BJ (cell line): ENCODE measurements at places on chromosomes 7 and 10.

- DNase-seq: no peak
Measured at GRCh38 chr7:109527833-109528232, 958.2 kb downstream of the DNAJB9 start.

DNA sequence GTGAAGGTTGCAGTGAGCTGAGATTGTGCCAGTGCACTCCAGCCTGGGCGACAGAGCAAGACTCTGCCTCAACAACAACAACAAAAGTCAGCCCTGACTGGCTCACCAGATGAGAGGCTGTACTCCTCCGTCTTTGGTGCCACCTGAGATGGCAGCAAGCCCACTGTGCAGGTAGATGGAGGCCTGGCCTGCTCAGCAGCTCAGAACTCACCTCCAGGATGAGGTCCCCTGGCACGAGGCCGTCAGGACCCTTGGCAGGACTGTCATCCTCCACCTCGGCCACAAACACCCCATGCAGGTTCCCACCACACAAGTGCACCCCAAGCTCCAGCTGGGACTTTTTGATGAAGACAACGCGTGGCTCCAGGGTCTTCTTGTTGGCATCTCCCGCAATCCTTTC is 117.2 kb downstream of the DLG5 start:
- DNase-seq: no peak

DNA sequence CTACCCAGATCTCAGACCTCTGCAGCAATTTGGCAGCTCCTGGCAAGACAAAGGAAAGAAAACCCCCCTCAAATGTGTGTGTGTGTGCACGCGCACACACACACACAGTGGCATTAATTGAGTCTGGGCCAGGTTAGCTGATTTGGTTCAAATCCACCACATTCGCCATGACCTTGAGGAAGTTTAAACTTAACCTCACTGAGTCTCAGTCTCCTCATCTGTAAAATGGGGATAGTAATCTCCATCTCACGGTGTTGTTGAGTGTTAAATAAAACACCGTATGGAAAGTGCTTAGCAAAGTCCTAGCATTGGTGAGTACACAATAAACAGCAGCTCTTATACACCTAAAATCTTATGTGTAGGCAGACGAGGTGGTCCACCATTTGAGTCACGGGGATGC is 4.9 kb downstream of the LOXL4 start:
- DNase-seq: no peak

DNA sequence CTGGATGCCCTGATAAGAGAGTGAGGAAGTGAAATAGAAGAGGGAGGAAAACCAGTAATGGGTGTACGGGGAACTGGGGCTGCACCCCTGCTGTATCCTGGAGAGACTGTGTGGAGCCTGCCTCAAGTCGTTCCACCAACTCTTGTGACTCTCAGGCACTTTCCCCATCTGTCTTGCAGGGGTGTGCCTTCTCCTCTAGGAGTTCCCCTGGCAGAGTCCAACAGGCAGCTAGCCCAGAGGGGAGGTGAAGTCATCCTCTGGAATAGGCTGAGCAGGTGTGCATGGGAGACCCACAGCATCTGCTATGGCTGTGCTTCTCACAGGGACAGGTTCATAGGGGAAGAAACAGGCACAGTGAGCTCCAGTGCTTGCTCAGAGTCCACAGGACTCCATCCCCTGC is 46.8 kb downstream of the WIPF3 start:
- no peak for DNase-seq

DNA sequence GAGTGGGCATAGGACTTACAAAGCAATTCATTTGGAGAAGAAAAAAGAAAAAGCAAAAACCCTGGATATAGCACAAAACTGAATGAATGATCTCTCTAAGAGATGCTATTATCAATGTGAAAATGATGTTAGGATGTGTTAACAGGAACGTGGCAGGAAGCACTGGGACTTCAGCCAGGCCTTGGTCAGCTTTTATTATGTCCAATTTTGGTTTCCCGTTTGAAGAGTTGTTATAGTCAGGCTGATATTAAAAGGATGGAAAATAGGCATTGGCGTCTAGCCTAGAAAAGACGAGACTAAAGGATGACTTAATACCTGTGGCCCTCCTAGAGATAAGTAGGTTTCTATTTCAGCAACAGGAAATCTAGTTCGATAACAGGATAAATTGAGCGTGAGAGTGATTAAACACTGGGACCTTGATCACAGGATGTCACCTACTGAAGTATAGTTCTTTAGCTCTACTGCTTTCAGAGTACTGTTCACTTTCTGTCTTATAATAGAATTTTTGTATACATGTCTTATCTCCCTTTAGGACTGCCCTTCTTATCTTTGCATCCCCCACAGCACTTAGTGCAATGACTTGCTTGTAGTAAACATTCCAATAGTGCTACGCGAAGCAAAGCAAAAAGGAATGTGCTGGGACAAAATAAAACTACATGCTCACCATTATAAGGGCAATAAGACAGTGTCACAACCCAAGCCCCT is 99.8 kb upstream of the AGBL3 start:
- DNase-seq: peak; percentile 39

DNA sequence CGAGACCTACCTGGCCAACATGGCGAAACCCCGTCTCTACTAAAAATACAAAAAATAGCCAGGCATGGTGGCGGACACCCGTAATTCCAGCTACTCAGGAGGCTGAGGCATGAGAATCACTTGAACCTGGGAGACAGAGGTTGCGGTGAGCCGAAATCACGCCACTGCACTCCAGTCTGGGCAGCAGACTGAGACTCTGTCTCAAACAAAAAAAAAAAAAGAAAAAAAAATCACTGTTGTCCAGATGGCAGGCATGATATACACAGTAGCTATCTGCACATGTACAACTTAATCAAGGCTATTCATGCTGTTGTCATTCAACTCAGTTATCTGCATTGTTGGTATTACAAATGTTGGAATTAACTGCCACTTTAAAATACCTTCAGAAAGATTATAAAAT is 55.3 kb downstream of the BRAF start:
- no peak for DNase-seq

- DNase-seq: no peak
Measured at GRCh38 chr7:78769481-78770101, 683.9 kb downstream of the MAGI2 start.

- no peak for DNase-seq
Measured at GRCh38 chr7:124698964-124699363, 66.6 kb downstream of the GPR37 start.

- no peak for DNase-seq
Measured at GRCh38 chr7:5605775-5606634, 175.5 kb downstream of the RNF216 start.

DNA sequence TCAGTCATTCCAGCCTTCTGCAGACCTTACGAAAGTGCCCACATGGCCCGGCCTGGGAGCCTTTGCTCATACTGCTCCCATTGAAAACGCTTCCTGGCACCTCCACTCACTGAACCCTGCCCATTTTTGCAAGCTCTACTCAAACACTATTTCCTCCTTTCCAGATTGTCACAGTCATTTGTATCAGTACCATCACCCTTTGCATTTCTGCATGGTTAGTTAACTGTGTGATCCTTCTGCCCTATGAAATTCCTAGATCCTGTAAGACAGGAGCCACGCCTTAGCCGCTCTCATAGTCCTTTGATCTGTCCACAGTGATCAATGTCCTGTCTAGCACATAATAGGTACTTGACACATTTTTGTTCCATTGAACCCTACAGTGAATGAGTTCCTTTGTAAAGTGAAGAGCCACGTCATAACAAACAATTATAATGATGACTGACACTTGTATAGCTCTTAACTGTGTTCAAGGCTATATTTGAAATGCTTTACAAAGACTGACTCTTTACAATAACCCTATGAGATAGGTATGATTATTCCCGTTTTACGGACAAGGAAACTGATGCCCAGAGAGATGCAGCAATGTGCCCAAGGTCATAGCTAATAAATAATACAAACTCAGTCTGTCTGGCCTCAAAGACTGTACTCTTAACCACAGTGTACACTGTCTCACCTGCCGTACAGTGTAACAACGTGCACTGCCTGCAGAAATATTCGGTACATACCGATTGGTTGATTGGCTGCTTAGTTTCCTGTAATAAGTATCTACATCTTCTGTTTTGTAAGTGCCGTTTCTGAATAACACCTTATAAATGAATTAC is 16.6 kb upstream of the ITIH2 start:
- DNase-seq: no peak

DNA sequence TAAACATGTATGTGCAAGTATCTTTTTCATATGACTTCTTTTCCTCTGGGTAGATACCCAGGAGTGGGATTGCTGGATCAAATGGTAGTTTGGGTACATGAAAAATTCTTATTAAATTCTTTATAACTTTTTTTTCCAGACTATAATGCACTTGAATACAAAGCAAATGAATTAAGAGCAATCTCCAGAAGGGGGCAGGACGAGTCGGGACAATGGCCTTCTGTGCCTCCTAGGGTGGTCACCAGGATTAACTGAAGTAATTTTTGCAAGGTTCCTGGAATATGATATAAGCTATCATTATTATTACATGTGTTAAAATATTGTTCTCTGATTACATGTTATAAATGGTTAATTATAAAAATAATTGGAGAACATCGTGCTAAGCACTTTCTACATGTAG is 127.2 kb downstream of the PPP1R17 start:
- no peak for DNase-seq

- DNase-seq: no peak
Measured at GRCh38 chr10:122986335-122986734, 6.1 kb downstream of the PSTK start.

- no peak for DNase-seq
Measured at GRCh38 chr7:146700015-146700560, 583.5 kb downstream of the CNTNAP2 start.
